ENCODE measurements at places on chromosomes 1 and 21.

- no peak for DNase-seq
Measured at GRCh38 chr1:180267211-180267561, 37.1 kb downstream of the LHX4 start.

DNA sequence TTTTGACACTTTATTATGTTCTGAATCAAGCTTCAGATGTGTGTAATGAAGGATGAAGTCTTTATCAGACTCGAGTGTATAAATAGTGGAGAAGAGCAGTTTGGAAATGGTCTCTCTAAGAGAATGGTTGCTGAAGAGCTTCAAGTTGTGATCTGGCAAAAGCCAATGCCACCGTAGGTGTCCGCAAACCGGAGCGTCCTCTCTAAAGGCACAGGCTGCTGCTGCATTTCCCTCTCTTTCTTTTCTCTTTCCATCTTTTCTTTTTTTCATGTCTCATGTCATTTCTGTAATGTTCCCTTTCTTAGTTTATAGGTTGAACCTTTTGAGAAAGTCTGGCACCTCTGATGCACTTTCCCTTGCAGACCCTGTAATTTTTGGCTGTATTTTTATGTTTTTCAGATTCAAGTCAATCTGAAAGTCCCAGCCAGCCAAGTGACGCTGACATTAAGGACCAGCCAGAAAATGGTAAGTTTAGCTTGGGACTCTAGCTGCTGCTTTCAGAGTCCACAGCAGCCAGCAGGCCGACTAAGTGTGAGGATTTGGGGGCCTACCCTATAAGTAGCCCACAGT is 194.8 kb downstream of the NFIA start:
- DNase-seq, result no peak

DNA sequence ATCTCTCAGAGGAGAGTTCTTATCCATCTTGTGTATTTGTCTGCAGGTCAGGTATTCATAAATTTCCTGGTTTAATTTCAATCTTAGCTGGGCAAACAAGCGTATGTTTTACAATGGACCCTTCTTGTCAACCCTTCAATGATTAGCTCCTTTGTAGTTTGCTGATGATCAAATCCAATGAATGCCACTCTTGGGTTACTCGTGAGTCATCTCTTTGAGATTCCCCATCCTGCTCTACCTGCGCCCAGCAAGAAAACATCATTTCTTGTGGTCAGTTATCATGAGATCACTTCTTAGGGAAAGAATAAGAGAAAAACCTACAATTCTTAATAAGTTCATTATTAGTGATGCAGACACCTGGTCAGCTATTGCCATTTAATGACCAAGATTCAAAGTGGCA is 572.3 kb upstream of the PKN2 start:
- no peak for DNase-seq

DNA sequence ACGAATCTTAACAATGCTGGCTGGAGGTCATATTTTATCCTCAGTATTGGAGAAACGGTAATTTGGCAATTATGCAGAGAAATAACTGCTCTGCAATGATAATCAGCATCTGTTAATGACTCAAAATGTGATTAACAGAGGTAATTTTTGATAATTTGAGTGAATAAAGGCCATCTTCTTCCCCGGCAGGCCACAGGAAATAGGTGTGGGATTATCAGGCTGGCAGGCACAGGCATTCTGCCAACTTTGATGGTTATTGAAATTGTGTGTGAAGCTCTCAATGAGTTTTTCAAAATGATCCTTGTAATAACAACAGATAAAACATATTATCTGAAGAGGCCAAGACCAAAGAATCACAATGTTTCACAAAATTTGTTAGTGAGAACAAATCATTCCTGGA is 309.0 kb downstream of the PTGER3 start:
- DNase-seq, result no peak

GRCh38 chr1:37128091-37128490 is 93.8 kb upstream of the GRIK3 start:
- DNase-seq, result no peak

GRCh38 chr1:20884513-20884912 is 97.4 kb upstream of the HP1BP3 start:
- DNase-seq, result no peak

DNA sequence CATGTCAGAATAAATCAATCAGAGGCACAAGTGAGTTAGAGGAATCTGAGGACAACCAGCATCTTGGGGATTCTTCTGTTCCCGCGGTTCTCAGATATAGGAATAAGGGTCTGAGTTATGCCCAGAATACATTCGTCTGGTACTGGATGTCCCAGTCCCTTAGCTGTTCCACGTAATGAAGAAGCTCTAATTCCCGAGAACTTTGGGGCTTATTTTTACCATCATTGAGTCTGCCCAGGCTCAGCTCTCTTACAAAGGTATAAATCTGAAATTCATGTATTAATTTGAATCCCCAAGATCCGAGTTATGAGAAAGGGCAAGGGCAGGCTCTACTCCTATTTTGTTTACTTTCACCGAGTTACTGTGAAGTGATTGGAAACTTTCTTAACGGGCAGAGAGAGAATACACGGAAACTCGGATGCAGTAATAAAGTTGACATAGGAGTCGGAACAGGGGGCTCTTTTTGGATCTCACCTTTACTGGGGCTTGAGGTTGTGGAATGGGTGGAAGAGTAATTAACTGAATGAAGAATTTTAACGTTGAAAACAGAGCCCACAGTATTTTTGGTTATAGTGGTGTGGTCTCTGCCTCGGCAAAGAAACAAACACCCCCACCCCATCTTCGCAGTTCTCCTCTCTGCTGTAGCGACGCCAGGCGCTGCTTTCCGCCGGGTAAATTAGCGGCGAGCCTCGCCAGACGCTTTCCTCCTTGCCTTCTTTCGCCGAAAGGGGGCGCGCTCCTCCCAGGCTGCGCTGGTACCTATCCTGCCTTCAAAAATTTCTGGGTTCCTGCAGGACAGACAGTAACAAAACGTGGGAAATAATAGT is 7.1 kb downstream of the PRRX1 start:
- DNase-seq, result no peak

DNA sequence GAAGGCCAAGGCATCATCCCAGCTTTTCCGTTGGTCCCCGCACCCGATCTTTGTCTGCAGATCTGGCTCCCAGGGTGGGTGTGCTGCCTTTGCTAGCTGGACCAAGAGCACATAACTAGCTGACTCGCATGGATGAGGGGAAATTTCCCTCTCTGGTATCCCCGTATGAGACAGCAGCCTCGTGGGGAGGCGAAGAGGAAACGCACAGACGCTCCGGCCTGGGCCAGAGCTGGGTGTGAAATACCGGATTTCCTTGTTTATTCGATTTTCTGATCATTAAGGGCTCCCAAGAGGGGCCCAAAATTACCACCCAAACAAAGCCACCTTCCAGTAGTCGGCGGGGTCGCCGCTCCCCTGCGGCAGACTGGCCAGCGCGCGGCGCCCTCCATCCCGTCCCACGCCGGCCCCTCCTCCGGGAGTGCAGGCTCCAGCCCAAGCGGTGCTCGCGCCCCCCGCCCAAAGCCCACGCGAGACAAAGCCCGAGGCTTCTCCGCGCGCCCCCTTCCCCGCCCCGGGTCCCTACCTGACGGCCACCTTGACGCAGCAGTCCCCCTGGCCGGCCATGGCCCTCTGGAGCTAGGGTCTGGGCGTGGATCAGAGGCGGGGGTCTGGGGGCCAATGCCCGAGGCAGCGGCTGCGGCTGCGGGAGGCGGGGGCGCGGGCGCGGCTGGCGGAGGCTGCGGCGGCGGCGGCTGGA is 546 bp downstream of the KIF21B start:
- no peak for DNase-seq

DNA sequence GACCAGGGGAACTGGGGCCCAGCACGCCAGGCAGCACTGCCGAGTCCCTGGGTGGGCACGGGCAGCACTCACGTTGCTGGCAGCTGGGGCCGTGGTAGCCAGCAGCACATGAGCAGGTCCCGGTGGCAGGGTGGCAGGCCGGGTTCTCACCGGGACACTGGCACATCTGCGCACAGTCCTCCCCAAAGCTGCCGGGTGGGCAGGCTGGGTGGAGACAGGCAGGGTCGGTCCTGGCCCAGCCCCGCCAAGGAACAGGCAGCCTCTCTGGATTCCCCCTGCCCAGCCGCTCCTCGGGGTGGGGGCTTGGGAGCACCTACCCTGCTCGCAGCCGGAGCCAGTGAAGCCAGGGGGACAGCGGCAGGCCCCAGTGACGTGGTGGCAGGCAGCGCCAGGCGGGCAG is 42.5 kb downstream of the ARHGEF16 start:
- DNase-seq, result no peak

DNA sequence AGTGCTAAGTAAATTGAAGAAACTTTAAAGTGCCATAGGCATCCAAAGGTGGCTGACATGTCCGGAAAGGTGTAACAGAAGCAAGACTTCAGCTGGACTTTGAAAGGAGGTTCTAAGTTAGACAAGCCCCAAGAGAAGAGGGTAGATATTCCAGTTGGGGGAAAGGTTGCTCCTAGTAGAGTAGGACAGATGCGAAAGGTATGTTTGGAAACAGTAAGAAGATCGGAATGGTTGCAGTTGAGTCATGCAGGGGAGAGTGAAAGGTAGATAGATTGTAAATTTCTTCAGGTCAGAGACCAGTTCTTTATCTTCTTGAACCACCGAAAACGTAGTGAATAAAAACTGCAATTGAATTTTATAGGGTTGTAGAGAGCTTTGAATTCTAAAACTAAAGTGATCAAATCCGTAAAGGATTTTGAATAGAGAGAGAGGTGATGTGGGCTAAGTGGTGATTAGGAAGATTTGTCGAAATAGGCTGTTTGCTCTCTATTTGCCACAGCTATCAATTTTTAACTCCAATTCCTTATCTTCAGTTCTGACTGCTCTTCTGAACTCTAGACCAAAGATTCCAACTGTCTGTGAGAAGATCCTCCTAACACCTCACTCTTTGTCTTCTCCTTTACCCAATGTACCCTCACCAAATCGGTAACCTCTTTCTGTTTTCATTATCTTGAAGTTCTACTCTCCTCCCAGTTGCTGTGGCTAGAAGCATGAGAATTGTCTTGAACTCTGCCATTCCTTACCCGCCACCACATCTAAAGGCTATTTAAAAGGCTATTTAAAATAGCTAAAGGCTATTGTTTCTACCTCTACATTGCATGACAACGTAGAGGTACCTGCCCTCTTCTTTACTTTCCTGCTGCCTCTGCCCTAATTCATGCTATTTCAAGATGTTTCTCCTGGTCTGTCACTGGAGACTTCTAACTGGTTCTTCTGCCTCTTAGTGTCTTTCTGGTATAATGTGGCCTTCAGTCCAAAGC is 16.7 kb downstream of the MACF1 start:
- no peak for DNase-seq

GRCh38 chr1:234926559-234927311 is 201.9 kb downstream of the TOMM20 start:
- DNase-seq, result no peak

GRCh38 chr1:115727706-115728249 is 40.7 kb downstream of the CASQ2 start:
- no peak for DNase-seq

DNA sequence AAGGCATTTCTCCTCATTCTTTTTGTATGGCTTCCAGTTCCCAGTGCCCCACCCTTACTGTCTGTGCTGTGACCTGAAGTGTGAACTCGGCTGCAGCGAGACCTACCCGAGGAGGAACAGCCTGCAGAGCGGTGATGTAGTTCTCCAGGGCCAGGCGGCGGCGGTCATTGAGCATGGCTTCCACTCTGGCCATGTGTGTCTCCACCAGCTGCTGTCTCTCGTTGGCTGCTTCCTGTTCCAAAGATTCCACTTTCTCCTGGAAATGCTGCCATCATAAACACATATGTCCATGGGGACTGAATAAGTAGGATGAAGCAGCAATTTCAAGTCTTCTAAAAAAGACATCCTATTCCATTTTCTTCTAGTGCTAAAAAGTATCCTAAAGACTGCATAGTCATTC is 195.6 kb downstream of the APP start:
- no peak for DNase-seq

- no peak for DNase-seq
Measured at GRCh38 chr1:29670752-29671151, 434.4 kb downstream of the PTPRU start.

DNA sequence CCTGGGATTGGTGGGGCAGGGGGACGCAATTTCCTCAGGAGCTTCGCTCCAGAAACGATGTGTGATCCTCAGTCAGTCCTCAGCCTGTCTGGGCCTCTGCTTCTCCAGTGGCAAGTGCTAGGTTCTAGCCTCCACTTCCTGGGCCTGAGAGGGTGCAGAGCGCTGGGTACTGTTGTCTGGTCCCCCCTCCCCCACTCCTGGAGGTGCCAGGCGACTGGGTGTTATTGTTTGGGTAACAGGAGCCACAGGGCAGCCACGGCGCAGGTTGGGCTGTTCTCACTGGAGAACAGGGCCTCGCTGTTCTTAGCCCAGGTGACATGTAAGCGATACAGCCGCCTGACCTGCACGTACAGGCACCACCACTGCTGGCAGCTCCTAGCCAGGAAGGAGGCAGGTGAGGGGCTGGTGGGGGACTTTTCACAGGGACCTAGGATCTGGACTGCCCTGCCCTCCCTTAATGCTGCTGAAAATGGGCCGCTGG is 2.1 kb downstream of the RPS6KA1 start:
- DNase-seq, result no peak
